Cortex of kidney (tissue), 1 donor: ENCODE measurements at places on chromosomes 4 and X.

- no peak for DNase-seq
Measured at GRCh38 chr4:56699537-56700105, 18.5 kb upstream of the HOPX start.

DNA sequence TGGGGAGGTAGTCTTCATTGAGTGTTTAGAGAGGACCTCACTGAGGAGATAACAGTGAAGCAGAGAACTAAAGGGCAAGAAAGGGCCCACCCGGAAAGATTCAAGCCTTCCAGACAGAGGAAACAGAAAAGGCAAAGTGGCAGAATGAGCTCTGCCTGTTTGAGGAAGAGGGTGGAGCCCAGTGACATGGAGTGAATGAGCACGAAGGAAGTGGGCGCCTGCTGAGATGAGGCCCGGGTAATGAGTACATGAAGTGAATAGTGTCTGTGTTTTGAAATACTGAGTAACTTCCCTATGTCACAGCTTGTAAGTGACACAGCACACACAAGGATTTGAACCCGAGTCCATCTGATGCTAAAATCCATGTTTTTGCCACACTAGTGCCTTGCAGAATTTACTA lies 32.5 kb upstream of the TLR2 start:
- no peak for DNase-seq

DNA sequence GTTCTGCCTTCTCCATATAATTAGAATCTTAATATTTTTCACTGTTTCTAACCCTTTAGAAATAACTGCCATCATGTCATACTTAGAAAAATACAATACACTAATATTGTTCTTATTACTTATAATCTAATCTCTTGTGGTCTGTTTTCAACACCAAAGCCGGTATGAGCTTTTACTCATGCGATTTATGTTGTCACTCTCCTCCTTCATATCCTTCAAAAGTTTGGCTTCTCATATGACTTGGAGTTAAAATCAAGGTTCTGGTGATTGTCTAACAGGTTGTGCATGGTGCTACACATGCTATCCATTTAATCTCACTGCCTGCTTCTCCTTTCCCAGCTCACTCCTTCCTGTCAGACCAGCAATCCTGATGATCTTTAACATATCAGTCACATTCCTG lies 1392.9 kb downstream of the ARAP2 start:
- DNase-seq = no peak

DNA sequence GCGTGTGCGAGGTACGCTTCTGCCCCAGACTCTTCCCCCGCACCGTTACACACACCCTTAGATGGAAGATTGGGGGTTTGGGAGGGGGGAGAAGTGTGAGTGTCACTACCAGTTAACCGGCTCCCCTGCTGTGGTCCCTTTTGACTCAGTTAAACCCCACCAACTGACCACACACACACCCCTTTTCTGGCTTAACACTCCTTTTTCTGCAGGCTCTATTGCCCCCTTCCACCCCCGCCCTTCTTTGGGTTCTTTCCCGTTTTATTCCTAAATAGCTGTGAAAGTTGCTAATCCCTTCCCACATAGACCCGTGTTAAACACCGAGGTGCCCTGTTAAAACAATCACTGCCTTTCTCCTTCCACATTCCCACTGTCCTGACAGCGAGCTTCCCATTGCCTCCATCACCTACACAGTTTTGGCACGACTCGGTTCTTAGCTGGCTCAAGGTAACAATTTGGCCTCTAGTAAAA lies 3.7 kb upstream of the NR3C2 start:
- no peak for DNase-seq

DNA sequence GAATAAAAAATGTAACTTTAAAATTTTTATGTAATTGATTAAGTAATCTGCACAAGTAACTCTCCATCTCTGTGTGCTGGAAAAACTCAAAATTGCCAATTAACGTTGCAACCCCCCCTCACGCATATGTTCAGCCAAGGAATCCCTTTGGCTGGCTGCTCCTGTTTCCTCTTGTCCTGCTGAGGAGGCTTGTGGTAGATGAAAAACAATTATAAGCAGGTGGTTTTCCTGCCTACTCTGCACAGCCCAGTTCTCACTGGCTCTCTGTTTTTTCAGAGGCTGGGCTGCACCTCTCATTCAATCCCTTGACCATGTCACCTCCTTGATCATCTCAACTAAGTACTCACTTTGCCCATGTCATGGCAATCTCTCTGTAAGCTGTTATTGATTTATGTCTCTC lies 1068.4 kb downstream of the ARAP2 start:
- DNase-seq = no peak

DNA sequence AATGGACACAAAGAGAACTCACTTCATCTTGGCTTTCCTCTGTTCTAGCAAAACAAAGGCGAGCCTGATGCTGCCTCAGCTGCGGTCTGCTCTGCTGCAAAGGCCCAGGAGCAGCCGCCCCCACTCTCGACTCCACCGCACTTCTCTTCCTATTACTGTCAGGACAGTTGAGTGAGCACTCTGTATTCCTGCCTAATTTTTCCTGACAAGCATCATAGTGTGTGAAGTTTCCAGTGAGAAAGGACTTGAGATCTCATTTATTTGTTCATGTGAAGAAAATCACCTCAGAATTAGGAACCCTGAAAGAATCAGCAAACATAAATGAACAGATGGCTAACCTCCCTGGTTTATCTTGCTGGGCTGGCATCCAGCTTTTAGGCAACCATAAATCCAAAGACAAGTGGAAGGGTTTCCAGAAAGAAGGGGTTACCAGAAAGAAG lies 15.6 kb downstream of the SCARB2 start:
- no peak for DNase-seq

GRCh38 chrX:13226214-13226613 lies 93.6 kb downstream of the ATXN3L start:
- no peak for DNase-seq

DNA sequence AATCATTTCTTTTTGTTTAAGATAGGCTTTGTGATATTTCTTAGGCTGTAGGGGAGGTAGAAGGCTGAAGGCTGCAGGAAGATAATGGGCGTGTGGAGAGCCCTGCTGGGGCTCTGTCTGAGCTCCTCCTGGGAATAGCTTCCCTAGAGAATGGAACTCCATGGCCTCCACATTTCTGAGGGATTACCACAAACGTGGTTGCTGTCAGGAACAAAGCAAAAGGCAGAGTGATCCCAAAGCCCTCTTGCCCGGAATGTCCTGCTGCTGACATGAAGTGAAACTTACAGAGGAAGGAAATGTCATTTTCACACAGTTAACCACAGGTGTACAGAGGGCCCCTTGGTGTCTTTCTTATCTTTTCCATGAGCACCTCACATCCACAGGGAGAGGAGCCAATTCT lies 89.3 kb downstream of the DDIT4L start:
- no peak for DNase-seq

DNA sequence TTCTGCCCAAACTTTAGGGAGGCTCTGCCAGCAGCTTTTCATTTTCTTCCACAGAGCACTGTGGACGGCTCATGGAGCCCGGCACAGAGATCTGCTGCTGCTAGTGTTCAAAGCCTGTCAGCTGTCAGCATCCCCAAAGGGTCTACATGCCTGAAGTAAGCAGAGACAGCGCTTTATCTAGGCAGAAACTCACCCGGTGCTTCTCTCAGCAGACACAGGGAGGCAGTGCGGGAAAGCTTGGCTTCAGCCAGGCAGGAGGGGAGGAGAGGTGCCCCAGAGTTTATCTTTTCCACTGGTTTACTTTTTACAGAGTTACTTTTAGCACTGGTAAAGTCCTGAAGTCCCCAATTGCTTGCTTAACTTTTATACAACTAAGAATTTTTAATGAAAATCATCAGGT lies 339.3 kb downstream of the NKX6-1 start:
- DNase-seq = no peak

DNA sequence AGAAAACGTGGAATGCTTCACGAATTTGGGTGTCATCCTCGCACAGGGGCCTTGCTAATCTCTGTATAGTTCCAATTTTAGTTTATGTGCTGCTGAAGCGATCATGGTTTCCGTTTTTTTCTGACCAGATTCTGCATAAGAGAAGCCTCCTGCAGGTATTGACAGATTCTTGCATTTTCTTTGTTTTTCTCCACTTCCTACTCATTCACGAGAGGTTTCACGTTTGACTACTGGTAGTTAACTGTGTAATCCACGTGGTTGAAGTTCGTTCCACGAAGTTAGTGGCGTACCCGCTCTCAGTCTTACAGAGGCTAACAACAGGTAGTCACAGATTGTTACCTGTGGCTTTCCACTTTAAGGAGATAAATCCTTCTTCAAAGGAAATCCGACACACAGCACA lies 12.1 kb upstream of the TRIML2 start:
- DNase-seq = no peak

DNA sequence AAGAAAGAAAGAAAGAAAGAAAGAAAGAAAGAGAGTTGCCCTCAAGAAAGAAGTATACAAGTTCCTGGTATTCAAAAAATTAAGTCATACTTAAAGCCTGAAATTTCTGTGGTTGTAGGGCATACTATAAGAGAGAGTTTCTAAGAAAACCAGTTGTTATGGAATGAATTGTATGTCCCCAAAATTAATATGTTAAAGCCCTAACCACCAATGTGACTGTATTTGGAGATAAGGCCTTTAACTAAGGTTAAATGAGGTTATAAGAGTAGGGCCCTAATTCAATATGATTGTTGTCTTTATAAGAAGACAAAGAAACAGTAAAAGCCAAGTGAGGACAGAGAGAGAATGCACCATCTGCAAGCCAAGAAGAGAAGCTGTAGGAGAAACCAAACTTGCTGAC lies 521.1 kb downstream of the CCSER1 start:
- no peak for DNase-seq

DNA sequence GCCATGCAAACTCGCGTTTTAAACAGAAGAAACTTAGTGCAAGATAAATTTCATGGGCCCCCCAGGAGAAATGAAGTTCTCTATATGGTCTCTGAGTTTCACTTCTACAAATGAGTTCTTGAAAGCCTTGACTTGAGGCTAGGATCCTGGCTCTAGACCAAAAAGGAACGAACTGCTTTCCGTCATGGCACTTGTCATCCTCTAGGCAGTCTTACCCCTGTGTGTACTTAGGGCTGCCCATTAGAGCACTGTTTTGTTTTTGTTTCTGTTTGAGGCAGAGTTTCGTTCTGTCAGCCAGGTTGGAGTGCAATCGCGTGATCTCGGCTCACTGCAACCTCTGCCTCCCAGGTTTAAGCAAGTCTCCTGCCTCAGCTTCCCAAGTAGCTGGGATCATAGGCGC lies 29.0 kb downstream of the RNF4 start:
- DNase-seq = no peak

DNA sequence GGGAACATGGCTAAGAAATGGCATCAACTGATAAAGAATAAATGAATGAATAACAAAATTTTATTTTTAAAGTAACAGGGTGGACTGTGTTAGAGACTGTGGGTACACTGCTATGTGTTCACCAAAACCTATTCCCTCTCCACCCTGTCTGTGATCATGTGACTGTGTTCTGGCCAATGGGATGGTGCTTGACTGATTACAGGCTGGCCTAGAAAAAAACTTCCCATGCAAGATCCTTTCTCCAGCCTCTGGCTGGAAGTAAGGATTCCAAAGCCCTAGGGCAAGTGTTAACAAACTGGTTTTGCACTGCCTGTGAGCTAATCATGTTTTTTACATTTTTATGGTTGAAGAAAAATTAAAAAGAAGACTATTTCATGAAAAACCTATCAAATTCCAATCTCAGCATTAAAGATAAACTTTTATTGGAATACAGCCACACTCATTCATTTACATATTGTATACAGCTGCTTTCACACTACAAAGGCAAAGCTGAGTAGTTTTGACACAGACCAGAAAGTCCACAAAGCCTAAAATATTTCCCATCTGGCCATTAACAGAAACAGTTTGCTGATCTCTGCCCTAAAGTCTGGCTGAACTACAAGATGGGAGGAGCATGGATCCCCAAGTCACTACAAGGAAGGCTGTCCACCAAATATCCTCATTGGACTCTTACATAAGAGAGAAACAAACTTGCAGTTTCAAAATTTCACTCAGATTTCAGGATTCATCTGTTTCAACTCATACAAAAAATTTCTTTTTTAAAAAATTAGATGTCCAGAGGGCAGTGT lies 133.2 kb downstream of the ARHGAP6 start:
- no peak for DNase-seq

GRCh38 chrX:77776659-77777058 lies 9.4 kb downstream of the ATRX start:
- no peak for DNase-seq

GRCh38 chrX:45762699-45763647 lies 562.3 kb upstream of the DIPK2B start:
- DNase-seq = no peak

DNA sequence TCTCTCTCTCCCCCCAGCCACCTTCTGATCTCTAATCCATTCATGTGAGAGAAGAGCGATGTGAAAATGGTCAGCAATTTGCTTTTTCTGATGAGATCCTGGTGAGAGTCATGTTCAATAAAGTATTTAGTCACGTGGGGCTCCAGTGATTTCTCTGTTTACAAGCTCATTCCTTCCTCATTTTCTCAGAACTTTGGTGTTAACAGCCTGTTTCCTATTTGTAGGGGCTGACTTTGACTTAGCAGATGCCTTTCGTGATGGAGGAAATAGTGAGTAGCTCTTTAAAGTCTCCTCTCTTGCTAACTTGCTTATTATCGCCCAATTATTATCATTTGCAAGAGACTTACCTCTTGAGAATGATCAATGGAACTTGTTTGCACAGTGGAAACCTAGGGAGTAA lies 72.6 kb upstream of the CD99 start:
- no peak for DNase-seq

DNA sequence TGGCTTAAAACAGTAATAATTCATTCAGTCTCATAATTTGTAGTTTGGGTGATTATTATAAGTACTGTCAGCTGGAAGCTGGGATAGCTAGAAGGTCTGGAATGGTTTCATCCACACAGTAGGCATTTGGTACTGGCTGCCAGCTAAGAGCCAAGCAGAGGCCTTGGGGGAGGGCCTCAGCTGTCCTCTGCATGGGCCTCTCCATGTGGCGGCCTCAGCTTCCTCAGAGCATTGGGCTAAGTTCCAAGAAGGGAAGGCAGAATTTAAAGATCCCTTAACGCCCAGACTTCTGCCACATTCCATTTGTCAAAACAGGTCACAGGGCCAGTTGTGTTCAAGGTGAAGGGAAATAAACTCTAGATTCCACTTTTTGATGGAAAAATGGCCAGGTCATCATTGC lies 93.3 kb downstream of the NEUROG2 start:
- no peak for DNase-seq

- DNase-seq = no peak
Measured at GRCh38 chrX:134782796-134783195, 124.5 kb upstream of the PLAC1 start.

DNA sequence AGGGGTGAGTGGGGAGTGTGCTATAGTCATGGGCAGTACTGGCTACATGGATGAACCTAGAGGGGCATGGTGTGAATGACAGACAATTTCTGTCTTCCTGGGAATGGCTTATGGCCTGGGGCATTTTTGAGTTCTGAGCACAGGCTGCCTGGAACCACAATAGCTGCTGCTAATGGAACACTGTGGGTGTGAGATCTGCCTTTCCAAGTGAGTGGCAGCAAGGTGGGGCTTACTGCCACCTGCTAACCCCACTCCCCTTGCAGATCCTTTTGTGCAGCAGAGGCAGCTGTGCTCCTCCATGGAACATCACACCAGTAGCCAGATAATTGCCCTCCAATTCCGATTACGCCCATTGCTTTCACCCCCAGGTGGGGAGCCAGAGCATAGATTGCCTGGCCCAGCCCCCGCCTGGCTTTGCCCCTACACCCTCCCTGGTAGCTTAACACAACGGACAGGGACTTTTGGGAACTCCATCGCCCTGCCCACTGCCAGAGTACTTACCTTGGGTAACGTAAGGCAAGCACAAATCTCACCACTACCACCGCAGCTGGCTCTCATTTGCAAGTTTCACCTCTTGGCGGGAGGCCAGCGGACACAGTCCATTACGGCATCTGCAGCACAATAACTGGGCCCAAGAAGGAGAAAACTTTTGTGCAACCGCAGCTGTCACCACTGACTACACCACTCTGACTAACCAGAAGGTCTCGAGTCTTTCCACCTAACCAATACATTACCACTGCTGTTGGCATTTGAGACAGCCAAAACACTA lies 421.2 kb upstream of the NWD2 start:
- no peak for DNase-seq
